ENCODE measurements at places on chromosomes 5 and 9.
A peak's percentile ranks its signal among the peaks of the same experiment; 100 is the strongest.

- no peak for DNase-seq
These were observed 97.3 kb upstream of the PANK3 start for GRCh38 chr5:168676501-168676900.

DNA sequence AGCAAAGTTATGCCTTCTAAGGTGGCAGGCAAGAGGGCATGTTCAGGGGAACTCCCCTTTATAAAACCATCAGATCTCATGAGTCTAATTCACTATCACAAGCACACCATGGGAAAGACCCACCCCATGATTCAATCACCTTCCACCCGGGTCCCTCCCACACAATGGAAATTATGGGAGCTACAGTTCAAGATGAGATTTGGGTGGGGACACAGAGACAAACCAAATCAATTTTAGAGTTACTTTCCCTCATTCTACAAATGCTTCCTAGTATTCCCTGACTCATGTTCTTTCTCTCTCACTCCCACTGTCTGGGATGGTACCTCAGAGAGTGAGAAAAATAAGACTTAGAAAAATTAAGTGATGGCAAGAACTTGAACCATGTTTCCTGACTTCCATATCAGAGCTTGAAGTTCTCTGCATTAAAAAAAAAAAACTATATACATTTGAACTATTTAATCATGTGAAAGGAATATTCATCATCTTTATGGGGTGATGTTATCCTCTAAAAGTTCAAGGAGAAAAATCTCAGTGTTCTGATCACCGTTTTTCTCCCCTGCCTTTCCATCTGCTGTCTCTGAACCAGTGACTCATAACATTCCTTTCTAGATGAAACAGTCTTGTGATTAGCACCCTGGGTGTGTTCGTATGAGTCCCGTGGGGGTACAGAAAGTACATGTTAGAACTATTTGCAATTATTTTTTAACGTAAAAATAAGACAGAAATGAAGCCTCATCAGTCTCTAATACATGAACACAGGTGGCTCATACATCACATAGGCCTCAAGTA, 282.9 kb downstream of the SLF1 start:
- peak; percentile 1 for DNase-seq

GRCh38 chr9:108053555-108054061, 564.0 kb upstream of the KLF4 start:
- no peak for DNase-seq

DNA sequence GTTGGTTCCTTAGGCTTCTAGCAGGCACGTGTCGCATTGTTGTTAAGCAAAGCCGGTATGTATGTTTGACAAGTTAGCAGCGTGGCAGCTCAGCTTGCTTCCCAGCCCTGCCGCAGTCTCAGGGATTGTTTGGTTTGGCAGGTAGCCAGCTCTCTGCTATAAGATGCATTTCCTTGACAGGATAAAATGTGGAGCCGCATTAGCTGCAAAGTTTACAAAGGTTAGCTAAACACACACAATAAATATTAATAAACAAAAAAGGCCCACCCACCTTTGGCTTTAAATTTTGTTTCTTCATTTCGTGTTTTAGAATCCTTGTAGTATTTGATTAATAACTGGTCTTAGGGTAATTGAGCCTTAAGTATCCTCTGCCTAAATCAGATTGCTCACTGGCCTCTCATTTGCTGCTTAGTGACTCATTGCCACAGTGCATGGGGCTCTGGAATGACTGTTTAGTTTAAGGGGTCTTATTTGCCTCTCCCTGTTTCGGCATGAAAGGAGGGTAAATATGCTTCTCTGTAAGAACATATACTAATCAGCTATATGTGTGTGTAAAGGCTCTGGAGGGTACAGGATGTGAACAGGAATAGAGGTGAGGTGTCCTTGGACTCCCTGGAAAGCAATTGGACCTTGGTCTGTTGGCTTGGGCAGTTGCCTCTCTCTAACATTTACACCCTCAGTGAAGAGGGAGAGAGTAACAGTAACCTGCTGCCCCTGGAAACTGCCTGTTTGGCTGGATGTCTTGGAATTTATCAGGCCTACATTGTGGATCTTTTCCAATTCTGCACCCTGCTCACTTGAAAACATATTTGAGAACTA, 122.0 kb downstream of the GDNF start:
- DNase-seq, result no peak

GRCh38 chr9:99052815-99053715, 51.8 kb upstream of the TGFBR1 start:
- no peak for DNase-seq

DNA sequence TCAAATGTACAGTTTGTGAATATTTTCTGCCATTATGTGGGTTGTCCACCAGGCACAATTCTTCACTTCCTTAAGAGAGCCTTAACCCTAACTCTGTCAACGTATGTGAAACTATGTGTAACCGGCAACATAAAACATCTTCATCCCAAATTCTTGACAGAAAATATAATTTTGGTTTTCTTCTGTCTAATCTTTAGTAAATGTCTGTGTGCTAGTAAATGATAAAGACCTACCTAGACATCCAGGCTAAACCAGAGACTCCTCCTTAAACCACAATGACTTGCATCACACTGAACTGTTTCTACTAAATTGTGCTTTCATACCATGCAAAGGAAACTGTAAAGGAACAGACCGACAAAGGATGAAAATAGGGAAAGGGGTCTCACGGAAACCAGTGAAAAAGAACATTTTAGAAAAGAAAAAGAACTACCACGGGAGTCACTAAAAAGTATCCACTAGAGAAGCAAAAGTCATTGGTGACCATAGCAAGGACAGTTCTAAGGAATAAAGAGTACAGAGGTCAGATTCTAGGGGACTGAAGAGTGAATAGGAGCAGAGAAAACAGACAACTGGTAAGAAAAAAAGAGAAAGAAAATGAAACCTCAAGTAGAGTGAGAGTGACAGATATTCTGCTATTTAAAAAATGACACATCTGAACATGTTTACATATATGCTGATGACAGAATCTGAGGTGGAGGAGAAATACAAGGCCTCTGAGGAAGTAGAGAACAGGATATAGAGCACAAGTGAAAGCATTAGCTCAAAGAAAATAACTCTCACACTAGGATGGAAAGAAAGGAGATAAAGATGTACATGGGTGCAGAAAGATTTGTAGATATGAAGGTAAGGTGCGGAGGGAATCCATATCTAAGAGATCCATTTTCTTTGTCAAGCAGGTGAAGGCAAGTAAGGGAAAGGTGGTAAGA, 49.4 kb downstream of the FNIP1 start:
- DNase-seq, result no peak

DNA sequence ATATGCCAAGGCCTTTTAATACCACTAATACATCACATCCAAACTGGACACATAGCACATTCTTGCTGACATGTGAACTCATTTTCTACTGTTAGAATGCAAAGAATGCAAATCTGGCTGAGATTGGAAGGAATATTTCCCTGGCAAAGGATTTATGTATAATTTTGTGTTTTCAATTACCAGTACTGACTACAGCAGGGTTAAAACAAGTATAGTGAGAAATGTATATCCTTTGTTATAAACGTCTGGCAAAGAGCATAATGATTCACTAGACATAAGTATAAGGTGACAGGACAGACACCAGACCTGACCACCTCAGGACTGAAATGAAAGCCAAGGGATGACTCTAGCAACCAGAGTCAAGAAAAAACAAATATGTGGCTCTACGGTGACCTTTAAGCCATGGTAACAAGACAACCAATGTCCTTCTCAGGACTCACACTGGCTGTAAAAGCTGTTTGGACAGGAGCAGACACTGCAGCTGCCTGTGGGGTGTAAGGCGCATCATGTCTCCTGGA, 95.0 kb downstream of the MRPS27 start:
- DNase-seq, result no peak

DNA sequence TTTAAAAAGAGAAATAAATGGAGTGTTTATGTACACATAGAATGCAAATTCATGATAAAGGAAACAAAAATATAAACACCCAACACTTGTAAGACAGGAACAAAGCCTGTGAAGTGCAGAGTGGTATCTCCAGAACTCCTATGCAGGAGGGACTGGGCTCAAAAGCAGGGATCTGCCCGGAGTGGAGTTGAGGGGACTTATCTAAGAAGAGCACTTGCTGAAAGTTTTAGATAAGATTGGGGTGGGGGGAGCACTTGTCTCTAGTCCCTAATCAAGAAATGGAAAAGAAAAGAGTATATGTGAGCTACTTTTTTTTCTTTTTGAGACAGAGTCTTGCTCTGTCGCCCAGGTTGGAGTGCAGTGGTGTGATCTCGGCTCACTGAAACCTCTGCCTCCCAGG, 840.4 kb downstream of the MAT2B start:
- no peak for DNase-seq
